ENCODE measurements at places on chromosomes 1 and 21.

DNA sequence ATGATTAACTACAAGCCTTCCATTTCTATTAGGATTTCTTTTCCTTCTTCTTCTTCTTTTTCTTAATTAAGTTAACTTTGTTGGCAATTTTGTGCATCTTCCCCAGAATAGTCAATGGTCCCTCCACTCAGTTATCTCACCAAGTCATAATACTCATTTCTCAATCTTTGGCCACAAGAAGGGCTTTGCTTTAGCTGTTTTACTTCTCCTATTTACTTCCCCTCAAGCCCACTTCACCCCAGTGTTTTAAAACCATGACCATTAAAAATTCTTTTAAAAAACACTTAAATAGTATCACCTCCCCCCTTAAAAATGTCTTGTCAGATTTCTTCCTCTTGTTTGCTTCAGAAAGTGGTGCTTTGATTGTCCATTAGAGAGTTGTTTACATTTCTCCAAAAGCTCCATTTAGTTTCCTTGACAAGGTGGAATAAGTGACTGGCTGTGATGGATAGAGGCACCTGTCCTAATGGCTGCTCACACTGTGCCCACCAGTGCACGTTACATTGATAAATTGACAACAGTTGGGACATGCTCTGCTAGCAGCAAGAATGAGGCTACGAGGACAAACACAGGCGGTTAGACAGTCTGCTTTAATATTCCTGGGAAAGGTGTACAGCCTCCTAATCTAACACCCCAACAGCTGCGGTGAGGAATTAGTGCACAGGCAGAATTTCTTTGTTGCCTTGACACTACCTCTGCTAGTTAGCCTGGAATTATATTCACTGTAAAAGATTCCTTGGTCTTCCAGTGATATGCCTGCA, 354.7 kb downstream of the LMO4 start:
- no peak for DNase-seq

DNA sequence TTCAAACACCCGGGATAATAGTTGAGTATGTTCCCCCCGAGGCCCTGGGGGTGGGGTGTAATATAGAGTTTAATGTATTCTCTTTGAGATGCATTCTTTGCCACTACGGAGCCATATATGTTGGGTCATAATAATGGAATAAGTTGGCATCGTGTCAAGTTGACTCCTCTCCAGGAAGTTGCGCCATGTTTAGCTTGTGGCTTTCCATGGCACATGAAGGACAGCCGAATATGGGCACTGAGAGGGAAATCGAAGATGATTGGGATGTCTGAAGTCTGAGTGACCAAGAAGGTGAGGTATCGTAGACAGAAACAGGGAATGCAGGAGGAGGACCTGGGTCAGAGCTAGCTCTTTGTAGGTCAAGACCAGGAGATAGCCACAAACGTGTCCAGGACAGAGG, 92.6 kb downstream of the PAX7 start:
- no peak for DNase-seq

DNA sequence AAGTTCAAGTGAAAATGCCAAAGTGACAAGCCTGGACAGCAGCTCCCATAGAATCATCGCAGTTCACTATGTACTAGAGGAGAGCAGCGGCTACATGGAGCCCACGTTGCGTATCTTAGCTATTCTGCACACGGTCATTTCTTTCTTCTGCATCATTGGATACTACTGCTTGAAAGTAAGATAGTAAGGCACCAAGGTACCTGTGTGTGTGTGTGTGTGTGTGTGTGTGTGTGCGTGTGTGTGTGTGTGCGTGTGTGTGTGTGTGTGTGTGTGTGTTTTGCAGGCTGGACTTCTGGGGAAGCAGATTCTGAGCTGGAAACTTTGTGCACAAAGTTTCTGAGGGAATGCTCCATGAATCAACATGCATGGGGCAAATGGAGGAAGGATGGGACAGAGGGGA, 98.6 kb downstream of the ZP4 start:
- no peak for DNase-seq

DNA sequence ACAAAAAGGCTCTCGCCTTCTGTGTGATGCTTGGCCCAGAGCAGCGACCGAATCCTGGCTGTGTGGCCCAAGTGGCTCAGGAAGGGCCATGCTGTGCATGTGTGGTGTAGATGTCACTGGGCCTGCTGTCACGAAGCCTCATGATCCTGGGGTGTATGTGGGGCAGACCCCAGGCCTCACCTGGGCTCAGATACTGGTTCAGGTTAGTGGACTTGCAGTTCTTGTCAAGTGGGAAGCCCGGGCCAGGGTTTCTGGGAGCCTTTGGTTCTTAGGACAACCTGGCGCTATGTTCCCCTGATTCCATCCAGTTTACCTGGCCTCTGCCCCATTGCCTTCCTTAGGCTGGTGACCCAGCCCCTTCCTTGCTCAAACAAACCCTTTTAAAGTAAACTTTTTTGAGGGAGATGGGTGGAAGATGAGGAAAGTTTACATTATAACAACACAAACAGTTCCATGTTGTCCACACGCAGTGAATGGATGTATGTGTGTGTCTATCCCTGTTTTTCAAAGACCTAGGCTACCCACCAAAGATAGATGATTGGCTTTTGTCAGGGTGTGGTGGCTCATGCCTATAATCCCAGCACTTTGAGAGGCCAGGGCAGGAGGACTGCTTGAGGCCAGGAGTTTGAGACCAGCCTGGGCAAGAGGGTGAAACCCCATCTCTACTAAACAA, 84.3 kb downstream of the UCK2 start:
- DNase-seq: no peak

- DNase-seq: no peak
Observed at GRCh38 chr1:58439946-58440345, 106.6 kb downstream of the OMA1 start.

- no peak for DNase-seq
Observed at GRCh38 chr1:46508757-46509156, 19.1 kb downstream of the DMBX1 start.

DNA sequence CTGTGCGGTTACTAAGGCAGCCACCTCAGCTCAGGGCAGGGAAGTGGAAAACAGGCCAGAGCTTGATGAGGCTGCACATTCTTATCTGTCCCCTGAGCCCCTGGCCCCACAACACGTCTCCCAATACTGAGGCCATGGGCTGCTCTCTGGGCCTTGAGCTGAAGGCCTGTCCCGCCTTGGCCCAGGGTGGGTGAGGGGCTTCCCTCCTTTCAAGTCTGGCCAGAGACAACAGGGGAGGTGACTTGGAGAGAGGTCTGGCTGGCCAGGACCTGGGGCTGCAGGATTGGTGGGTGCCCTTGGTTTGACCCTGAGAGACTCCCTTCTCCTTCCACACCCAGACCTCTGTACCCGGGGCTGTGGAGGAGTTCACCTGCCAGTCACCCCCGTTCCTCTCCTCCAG, 563.8 kb downstream of the PTPRU start:
- DNase-seq: no peak

DNA sequence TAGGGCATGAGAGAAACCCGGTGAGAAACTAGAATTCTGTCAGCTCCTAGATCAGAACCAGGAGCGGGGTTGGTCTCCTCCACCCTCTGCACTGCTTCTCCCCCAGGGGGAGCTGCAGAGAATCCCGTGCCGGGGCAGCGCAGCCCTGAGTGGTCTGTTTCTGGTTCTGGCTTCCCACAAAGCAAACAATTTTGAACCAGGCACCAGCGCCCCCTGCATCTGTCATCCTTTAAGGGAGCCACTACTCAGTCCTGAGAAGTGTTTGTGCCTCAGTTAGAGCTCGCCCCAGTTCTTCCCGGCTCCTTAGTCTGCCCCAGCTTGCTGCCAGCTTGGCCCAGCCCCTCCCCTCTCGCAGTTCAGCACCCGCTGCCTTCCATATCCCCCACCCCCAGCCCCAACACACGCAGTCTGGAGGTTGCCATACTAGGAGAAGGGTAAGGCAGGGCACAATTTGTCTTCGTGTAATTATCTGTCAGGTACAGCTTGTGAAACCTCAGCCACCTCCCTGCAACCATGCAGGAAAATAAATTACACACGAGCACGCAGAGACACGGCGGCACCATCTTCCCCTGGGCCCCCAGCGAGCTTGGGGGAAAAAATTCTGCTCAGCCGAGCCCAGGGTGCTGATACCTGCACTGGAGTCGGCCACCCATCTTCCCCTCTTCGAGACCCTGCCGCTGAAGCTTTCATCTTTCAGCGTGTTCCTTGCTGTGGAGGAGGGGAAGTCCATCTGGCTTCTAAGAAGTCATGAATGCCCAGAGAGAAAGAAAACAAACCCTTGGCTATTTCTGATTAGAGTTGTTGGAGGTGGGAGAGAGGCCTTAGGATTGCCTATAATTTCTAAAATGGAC, 62.6 kb upstream of the CD1D start:
- peak; percentile 11 for DNase-seq

DNA sequence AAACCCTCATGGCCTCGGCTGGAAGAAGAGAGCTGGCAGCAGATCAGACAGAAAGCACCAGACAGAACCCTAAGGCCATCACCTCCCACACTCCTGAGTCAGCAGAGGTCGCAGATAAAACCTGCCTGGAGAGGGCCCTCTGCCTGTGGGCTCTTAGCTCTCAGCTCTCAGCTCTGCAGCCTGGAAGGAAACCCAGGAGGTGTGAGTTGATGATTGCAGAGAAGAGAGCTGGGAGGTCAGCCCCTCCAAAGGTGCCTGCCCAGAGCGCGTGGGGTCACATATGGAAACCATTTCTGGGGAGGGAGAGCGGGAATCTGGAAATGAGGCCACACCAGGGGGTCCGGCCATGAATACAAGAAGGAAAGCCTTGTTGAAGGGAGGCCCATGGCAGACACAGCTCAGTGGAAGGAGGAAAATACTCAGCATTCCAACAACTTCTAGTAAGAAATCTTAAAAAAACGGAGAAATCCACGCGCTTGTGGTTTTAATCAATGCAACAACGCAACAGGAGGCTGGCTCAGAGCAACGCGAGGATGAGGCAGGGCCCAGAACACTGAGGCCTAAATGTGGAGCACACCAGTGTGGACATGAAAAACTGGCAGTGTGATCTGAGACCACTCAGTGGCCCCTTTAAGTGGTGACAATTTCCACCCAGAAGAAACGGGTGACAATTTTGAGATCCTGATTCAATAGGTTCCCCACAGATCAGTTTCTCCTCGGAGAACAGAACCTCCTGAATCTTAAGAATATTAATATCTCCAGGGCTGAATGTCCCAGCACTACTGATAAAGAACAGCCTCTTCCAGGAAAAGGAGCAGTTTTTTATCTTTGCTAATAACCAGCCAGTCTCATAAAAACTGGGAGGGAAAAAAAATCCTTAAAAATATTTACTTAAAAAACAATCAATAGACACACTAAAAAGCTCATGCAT, 45.7 kb downstream of the PSMG1 start:
- no peak for DNase-seq

- no peak for DNase-seq
Observed at GRCh38 chr1:117427297-117427696, 60.0 kb downstream of the MAN1A2 start.

DNA sequence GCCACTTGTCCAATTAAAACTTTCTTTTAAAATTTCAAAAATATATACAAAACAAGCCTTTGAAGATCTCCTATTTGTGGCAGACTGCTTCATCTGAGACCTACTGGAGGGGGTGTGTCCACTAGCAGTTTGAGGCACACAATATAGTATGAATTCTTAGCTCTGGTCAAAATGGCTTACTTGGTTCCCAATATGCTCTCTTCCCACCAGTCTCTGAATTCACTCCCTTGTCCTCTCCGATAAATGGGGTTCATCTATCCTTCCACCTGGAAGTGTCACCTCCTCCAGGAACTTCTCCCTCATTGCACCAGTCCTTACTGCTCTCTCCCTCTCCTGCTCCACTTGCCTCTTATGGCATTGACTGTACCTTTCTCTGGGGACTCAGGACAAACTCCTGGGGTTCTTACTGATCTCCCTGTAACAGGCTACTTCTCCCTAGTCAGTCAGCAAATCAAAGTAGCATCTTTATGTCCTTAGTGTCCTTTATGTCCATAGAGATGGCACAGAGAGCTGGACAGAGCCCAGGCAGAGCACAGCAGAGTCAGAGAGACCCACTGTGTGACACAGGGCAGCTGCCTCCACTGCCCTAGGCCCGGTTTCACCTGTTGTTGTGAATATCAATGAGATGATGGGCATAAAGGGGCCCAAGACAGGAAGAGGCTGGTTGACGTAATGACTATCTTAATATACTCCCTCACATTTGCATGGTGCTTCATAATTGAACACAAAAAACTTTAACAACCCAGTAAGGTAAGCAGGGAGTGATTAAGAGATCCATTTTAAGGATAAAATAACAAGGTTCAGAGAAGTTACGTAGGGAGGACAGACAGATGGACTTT, 3.6 kb downstream of the ASAP3 start:
- DNase-seq: no peak

DNA sequence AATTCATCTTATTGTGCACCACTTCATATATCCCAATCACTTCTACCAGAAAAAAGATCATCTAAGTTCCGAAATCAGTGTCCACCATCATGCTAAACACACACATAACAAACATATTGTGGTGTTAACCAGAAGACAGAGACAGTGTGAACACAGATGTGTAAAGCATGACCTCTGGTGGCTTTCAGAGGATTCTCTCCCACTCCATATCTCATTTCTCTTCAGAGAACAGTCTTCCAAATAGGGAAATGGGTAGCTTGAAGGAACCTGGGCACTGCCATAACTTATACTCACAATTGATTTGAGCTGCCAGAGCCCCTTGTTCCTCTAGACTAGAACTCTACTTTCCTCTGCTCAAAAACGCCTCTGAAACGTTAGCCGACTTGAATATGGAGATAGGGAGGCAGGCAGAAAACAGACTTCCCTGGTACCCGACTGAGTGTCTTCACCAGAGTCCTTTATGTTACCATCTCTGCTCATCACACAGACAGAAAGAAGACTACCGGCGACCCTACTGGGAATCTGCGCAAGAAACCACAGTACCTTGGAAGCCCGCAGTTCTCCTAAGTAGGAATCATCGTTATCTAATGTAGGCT, 1.8 kb upstream of the ELAPOR1 start:
- DNase-seq: peak; percentile 54

DNA sequence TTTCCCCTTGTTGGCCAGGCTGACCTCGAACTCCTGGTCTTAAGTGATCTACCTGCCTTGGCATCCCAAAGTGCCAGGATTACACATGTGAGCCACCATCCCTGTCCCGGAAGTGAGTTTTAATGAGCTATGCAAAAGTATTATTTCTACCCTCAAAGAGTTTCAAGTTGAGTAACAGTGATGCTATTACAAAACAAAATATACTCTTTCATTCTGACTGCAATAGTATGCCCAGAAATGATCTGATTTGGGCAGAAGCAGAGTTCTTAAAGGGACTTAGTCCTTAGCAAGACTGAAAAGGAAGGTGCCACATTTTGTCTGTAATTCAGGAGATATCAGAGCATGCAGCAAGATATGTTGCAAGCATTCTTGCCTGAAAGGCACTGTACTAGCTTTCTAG, 375.4 kb downstream of the NUF2 start:
- no peak for DNase-seq

DNA sequence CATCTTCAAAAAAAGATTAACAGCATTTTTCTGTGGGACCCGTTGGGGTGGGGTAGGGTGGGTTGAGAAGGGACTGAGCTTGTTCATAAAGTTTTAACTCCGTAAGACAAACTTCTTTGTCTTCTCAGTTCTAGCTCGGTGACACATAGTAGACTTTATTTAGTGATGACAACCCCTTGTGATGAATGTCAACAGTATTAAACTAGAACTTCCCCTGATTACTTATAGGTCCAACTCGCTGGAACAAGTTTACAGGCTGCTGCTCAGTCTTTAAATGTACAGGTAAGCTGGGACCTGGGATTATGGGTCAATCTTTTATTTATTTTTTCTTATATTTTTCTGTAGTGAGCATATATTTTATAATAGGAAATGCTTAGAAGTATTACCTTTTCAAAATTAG, 148.4 kb downstream of the CD247 start:
- no peak for DNase-seq

GRCh38 chr1:111978695-111979094, 10.8 kb downstream of the KCND3 start:
- DNase-seq: no peak

Data from T-helper 2 cell (primary cell).